ENCODE measurements at places on chromosomes 12 and 14. TPM values are rescaled to one million over a fixed set of nuclear protein-coding genes. Genes with fewer than 3 reads are reported as not detected.

DNA sequence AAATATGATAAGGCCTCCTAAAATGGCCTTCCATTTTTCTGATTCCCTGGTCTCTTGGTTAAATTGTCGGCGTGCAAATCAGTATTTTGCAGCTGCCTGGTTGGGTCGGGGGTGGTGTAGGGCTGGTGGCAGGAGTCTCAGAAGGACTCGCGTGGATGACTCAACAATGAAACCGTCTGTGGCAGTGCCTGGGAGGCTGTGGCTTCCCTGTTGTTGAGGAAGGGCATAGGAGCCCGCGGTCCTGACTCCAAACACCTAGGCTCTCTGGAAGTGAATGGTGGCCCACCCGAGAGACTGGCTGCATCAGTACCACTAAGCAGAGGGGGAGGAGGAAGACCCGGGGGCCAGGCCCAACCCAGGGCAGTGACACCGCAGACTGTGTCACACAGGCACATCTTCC lies 207.9 kb downstream of the TTC7B start:
- no peak for DNase-seq

DNA sequence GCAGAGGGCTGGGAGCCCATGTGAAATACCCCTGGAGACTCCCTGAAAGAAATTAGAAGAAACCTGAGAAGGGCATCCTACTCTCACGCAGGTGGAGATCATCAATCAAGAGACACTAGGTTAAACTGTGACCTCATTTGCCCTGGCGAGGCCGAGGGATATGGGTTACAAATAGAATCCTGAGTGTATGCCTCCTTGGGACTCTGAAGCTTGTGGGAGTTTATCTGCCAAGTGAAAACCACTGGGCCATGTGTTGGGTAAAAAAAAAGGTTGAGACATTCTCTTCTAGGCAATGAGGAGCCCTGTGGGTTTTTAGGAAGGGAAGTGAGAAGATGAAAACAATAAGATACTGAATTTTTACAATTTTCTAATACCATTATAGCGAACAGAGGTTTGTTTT lies 160.7 kb upstream of the ARID2 start:
- DNase-seq, result no peak

SMARCC2 gene
- 83.9 TPM for total RNA-seq

DNA sequence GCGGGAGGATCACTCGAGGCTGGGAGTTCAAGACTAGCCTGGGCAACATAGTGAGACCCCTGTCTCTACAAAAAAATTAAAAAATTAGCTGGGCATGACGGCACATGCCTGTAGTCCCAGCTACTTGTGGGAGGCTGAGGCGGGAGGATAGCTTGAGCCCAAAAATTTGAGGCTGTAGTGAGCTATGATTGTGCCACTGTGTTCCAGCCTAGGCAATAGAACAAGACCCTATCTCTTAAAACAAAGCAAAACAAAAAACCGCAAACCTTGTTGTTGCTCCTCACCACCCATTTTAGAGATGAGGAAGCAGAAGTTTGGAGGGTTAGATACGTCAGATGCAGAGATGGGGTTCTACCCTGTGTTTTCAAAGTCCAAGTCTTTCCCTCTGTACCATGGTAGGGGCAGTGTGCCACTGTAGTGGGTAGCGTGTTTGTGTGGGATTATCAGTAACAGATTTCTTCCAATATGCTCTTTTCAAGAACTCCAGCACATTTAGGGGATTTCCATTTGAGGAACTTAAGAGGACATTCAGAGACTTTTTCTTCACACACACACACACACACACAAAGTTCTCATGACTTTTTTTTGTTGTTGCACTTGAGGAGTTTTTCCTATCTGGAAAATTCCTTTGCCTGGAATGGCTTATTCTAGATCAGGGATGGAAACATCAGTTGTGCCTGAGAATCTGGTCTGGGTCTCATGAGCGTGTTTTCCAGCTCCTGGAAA lies 186.5 kb downstream of the CHST11 start:
- no peak for DNase-seq

ZNF385A gene
- total RNA-seq, result 36.3 TPM

DNA sequence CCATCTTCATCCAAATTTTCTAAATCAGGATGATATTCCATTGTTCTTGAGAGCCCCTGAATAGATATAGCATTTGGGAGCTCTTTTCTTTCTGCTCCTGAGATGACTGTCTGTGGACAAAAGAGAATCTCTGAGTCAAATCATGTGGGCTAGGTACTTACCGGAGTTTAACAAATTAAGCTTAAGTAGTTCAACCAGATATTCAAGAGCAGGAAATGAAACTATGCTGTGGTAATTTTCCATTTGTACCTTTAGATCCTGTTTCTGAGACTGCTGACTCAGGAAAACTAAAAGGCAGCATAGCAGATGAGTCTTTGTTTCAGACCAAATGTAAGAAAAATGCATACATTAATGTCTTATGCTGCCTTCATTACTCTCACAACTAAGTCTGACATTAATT lies at the start of gene CLEC7A:
CLEC7A (minus strand) TSS at position 158 of the 400 bp plus-strand sequence; CDS start at position 41, 117 bp downstream.
- DNase-seq, result no peak

SOS2 gene
- 31.3 TPM for total RNA-seq

DNA sequence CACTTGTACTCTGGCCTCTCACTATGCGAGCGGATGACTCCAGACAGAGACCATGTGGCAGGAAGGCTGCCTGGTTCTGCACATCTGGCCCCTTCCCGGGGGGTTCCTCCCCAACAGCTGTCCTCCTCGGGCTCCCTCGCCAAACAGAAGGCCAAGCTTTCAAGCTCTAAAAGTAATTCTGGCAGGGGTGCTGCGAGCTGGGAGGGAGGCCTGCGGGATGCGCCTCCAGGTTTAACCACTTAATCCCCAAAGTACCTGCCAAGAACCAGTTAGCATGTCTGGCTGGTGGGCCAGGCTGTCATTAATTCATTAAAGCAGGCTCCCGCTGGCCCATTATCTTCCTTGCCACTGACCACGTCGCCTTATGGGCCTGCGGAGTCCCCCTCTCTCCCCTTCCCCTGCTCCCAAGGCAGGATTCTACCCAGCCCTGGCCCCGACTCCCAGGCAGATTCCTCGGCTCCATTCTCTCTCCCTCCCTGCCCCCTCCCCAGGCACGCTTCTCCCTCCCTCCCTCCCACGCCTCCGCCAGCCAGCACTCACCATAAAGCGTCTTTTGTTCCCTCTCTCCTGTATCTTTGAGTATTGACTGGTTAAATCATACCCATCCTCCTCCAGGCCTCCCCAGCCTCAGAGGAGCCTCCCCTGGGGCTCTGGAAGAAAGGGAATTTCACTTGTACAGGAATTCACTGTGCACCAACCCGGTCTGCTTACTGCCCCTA lies 4.9 kb downstream of the HRK start:
- DNase-seq, result no peak

DNA sequence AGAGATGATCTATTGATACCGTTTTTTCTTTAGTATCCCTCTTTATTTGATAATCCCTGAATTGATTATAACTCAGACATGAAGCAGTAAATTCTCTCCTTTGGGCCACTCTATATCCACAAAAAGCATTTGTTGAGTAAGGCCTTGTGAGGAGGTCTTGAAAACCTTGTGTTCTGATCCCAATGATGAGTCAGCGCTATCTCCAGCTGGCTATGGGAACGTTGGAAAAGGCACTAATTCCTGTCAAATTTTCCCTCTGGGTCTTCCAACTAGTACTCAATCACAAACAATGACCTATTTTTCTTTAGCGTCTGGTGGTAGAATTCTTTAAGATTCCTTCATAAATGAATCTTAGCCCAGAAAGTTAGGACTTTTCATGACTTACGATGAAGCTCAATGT lies 168.4 kb upstream of the LRIG3 start:
- DNase-seq, result no peak

DNA sequence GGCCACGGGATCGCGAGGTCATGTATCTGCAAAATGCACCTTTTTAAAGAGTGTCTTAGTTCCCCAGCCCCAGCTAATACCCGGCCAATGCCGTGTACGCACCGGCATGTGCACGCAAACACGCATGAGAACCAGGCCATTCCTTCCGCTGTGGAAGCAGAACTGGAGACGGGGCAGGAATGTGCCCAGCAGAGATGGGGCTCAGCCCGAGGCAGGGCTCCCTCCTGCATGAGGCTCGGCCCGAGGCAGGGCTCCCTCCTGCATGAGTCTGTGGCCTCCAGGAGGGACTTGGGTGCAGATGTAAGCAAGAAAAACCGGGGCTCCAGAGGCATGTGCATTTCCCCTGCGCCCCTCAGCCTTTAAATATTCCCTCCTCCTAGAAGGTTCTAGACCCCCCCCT lies 38.2 kb downstream of the SLC6A12 start:
- no peak for DNase-seq

DNA sequence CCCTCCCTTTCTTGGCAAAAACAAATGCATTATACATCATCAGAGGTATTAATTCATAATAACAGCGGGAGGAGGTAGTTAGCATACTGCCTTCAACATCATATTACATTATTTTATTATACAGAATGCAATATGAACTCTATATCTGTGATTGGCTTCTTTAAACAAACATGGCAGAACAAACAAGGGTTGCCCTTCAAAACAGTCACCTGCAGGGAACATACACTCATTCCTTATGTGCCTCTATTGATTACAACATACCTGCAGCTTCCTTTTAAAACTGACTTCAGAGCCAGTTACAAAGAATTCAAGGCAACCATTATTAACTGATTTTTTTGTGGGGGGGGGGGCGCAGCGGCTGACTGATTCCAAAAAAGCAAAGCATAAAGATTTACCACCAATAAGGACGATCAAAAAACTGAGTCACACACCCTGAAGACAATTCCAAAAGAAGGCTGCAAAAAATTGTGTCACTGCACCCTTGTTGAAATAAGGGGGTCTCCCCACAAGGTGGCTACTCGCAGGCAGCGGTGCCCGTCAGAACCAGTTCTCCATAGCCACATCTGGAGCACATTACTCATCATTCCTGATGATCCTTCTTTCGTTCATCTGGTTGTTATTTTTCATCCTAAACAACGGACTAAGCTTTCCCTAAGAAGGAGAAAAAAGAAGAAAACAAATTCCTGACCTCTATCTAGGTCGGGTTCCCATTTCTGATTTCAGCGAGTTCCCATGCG lies 51.8 kb downstream of the SMUG1 start:
- no peak for DNase-seq

GRCh38 chr12:122665349-122665748 lies 37.8 kb downstream of the HCAR2 start:
- no peak for DNase-seq

TPPP2 gene
- total RNA-seq, result not detected

DNA sequence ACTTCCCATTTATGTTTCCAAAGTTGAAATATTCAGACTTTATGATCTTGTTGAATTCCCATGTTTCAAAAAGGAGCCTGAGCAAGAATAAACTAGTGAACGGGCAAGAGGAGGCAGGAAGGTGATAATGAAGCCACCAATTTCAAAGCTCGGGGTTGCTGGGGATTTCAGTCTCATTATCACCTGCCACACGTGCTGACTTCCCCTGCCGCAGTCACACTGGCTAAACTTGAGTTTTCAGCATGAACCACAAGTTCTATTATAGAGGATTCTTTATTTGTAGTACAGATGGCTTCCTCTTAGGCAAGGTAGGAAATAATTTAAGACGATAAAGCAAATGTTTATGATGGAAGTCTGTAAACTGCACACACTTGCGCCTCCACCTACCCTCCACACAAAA lies 18.1 kb upstream of the DIABLO start:
- DNase-seq, result no peak

- no peak for DNase-seq
Measured at GRCh38 chr12:19925841-19926240, 442.5 kb upstream of the PDE3A start.

DNA sequence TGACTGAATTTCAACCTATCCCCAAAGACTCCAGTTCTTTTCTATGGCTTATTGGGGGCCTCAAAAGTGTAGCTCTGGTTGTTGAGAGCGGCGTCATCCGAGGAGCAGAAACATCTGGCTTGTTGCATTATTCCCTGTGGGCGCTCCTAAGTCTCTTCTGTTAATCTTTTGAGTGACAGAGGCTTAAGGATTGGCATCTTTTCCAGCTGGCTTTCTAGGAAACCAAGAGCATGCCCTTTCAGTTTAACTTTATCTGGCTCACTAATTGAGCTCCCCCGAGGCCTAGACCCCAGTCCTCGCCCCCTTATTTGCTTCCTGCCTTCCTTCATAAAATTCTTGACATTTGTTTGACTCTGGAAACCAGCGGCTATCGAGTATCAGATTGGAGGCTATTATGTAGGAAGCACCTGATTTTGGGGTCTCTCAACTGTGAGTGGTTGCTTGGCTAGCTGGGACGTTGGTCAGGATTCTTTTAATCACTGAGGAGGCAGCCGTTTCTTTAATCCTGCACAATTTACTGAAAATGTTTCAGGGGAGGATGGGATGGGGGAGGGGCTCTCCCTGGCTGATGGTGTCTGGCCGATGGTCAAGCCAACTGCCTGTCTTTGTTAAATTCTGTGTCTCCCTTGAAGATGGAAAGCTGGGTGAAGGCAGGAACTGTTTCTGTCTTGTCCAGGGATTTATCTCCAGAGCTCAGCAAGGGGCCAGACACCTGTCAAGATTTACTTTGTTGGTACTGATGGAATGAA lies 3.1 kb downstream of the SMOC1 start:
- DNase-seq, result no peak

DNA sequence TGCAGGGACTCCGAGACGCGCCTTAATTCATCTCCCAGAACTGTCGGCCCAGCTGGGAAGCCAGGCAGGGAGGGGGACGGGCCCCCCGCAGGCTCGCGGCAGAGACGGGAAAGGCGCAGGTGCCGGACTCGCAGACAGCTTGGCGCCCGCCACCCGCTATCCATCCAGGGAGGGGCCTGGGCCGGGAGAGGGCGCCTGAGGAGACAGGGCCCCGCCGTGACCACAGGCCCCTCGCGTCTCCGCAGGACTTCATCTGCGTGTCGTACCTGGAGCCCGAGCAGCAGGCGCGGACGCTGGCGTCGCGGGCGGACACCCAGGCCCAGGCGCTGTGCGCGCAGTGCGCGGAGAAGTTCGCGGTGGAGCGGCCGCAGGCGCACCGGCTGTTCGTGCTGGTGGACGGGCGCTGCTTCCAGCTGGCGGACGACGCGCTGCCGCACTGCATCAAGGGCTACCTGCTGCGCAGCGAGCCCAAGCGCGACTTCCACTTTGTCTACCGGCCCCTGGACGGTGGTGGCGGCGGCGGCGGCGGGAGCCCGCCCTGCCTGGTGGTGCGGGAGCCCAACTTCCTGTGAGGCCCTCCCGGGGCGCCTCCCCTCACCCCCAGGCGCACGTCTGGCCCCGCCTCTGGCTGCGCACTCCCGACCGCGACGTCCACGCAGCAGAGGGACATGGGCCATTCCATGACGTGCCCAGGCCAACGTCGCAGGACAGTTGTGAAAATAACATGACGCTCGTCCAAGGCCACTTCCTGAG lies 60.6 kb downstream of the LGMN start:
- no peak for DNase-seq

- DNase-seq, result no peak
Measured at GRCh38 chr12:49567302-49567610, 686 bp downstream of the MCRS1 start.

All from omental fat pad (tissue), 4 donors.